ENCODE measurements at places on chromosomes 7 and 10.
A peak's percentile ranks its signal among the peaks of the same experiment; 100 is the strongest.

- no peak for DNase-seq
Measured at GRCh38 chr7:155868955-155869783, 56.9 kb upstream of the SHH start.

- no peak for DNase-seq
Measured at GRCh38 chr7:47500103-47500563, 81.8 kb downstream of the TNS3 start.

- DNase-seq = no peak
Measured at GRCh38 chr7:80583901-80584300, 54.5 kb upstream of the CD36 start.

DNA sequence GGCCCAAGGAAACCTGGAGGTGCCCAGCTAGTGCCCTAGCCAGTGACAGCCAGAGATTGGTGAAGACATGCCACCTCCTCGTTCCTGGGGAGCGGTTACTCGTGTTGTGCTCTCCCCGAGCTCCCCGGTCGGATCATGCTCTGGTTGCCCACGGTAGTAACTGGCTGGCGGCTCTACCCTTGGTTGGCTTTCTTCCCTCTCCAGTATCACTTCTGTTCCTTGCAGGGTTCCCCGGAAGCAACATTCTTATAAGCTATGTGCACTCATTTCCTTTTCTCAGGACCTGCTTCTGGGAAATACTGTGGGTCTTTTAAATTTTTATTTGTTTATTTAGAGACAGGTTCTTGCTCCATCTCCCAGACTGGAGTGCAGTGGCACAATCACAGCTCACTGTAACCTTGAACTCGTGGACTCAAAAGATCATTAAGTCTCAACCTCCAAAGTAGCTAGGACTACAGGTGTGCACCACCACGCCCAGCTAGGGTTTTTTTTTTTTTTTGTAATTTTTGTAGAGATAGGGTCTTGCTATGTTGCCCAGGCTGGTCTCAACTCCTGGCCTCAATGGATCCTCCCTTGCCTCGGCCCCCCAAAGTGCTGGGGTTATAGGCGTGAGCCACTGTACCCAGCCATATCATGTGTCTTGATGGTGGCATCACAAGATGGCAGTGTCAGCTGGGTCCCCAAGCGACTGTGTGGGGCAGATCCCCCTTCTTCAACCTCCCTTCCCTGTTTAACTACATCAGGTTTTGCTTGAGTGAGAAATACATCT lies 6.9 kb upstream of the CALHM1 start:
- no peak for DNase-seq

DNA sequence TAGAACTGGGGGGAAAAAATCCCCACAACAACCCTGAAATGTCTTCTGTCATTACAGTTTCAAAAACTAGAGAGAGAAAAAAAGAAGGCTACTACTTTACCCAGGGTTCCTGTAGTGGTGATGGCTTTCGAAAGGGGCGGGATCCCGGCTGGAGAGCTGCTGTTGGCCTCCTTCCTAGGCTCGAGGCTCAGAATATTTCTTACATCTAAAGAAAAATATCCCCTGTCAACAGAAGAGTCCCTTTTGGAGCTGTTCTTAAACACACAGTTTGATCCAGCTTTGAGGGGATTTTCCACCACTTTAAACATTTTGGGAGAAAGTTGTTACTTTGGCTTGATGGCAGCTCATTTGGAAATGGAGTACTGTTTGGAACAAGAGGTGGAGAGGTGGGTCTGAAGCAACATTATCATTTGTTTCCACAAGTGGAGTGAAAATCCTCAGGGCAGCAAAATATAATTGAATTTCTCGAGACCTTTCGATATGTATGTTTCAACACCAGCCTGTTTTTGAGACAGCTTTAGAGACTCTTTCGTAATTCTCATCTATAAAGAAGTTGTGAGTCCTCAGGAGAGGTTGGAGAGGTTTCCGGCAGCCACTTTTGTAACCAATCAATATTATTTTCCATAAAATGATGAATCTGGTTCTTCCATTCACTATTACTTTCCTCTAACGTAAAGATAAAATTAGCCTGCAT lies 5.1 kb downstream of the HOXA13 start:
- no peak for DNase-seq

- no peak for DNase-seq
Measured at GRCh38 chr10:119237722-119238436, 30.5 kb downstream of the GRK5 start.

- DNase-seq = no peak
Measured at GRCh38 chr10:15140698-15141097, 27.8 kb downstream of the NMT2 start.

- no peak for DNase-seq
Measured at GRCh38 chr7:12951397-12951801, 264.0 kb downstream of the ARL4A start.

GRCh38 chr10:114405011-114405350 lies 679 bp upstream of the AFAP1L2 start:
- no peak for DNase-seq

- peak; percentile 84 for DNase-seq
Measured at GRCh38 chr7:29408841-29409243, 154.8 kb upstream of the PRR15 start.

- no peak for DNase-seq
Measured at GRCh38 chr7:124566583-124566982, 199.0 kb downstream of the GPR37 start.

All from SHP77 (cell line).